AML-193 (cell line): ENCODE measurements at places on chromosomes 6 and 20.

- DNase-seq = peak; percentile 99
Observed at GRCh38 chr6:16681260-16681873, 79.9 kb downstream of the ATXN1 start.

GRCh38 chr6:160188773-160189172 is 67.2 kb downstream of the SLC22A1 start:
- no peak for DNase-seq

DNA sequence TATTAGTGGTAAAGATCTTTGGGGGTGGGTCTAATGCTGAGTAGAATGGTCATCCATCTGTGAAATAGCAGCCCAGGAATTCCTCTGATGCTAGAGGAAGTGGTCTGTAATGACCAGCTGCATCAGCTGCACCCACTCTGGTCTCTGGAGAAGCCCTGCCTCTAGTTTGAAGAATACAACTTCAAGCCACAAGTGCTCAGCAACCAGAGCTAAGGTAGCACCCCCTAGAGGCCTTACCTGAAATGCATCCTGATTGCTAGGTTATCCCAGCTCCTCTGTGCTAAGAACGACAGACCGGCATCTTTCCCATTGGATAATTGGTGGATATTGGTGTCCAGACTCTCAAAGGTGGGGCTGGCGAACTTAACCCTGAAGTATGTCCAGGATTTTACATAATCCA is 58.2 kb downstream of the DNAH8 start:
- peak; percentile 36 for DNase-seq

DNA sequence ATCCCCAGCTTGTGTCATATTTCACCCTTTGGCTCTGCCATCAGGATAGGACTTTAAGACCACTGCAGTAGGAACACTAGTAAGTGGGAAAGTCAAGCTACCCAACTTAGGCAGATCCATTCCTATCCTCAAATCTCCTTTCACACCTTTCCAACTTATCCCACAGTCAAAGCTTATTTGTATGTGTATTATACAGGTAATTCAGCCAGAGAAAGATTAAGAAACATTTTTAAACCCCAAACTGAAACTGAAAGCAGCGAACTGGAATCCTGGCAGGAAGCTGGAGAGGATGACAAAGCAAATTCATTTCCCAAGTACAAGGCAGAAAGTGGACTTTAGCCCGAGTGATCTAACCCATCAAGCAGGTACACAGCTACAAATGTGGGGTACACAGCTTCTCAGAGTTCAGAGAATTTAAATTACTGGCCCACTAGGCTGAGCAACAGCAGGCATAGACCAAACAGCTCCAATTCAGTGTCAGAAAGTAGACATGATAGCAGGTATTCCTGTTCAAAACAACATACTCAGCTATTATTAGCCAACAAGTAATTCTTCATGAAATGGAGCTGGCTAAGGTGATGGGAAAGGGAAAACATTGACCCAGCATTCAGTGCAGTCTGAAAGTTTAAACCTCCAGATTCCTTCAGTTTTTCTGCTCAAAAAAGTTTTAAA is 39.1 kb downstream of the ILRUN start:
- DNase-seq = peak; percentile 38

- DNase-seq = no peak
Observed at GRCh38 chr6:26609463-26609862, 12.7 kb downstream of the ABT1 start.

DNA sequence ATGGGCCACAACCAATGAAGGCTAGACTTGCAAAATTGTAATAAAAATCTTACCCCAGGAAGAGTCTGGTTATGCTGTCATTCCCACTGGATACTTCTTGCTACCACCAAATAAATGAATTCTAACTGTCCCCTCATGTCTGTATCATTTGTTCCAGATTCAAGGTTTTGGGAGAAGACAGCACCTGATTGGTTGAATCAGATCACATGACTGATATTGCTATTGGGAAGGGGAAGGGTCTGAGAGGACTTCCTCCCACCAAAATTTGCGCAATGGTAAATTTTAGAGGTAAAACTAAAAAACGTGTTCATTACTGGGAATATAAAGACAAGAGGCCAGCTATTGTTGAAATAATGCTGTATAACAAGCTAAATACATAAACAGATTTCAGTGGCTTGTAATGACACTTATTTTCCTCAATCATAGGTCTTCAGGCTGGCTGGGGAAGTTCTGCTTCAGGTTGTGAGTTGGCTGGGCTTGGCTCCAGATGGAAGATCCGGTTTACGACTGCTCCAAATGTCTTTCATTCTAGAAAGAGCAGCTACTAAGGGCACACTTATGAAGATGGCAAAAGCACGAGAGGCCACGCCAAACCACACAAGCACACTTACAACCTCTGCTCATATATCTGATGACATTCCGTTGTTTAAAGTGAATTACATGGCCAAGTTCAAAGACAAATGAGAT is 27.1 kb upstream of the TASP1 start:
- DNase-seq = no peak

- peak; percentile 68 for DNase-seq
Observed at GRCh38 chr6:32413427-32414047, 6.6 kb upstream of the BTNL2 start.

DNA sequence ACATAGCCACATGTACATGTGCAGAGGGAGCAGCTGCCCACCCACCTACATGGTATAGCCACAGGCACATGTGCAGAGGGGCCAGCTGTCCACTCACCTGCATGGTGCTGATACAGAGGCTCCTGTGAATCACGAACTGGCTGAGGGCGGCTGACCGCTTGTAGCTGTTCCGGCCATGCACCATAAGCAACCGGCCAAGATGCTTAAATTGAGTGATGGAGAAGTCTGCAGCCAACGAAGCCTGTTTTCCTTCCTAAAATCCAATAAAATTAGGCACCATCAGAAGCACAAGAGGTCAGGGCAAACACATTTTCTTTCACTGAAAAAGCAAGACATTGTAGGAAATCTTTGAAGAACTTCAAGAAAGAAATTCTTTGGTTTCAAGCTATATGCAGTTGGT is 71.1 kb upstream of the NFATC2 start:
- no peak for DNase-seq

DNA sequence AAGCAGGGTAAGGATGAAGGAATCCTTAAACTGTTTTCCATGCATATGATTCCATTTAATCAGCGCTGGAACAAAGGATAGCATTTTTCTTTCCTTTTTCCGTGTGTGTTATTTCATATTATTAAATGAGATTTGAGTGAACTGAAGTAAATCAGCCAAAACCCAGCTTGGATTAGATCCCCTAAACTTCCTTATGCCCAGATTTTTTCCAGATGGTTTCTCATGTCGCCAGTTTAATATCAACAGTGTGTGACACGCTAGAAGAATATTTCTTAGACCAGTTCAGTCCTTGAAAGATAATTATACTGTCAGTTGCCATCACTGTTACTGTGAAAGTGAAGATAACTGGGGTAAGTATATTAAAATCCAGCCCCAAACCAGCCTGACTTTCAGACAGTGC is 1009.4 kb downstream of the KIF16B start:
- no peak for DNase-seq

DNA sequence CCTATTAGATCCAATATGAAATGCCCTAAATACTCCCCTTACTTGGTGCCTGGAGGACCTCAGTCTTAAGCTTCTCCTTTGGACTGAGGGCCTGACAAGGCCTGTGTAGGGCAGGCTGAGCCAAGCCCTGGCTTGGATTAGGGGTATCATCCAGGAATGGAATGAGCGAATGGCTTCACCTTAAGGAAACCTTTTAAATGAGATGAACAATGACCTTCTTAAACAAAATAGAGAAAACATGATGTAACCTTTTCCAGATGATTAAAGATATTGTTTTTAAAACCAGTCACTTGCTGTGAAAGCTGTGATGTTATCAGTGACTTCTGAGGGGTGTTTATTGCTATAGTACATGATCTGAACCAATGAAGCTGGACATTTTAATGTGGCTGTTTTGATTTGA is 55.5 kb downstream of the TRAF3IP2 start:
- DNase-seq = no peak

- DNase-seq = no peak
Observed at GRCh38 chr20:58523072-58523970, 8.1 kb upstream of the APCDD1L start.

DNA sequence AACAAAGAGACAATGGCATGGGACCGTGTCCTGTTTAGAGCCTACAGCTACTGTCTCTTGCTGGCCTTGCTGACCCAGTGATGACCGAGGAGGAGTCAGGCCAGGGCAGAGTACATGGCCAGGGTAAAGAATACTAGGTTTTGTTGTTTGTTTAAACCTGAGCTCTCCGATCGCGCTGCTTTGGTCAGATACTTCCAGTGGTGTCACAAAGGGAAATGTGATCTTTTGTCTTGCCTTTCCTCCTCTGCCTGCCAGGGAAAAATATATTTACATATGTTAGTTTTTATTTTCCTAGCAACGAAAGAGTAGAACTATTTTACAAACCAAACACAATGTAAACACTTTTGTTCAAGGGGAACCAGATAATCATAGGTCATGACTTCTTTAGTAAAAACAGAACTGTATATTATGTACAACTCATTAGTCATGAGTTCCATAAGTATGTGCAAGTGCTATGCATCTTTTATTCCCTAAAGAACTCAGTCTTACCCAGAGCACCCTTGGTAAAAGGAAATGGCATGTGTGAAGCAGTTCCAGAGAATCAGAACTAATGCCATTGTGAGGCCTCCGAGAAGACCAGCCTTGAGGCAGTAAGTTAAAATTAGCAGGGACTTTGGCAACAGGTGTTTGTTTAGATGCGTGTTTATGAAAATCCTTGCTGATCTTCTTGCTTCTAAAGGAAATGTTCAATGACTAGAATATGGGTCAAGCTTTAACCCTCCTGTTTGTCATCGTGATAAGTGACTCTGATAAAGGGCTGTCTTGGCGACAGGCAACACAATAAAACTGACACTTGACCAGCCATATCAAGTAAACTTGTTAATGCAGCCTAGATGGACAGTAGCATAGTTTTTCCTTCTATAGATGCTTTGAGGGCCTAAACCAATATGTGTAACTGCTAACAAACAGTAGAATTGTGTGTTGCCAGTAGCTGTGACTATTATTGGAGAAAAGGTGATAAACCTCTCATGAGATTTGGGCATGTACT is 204.6 kb downstream of the NKAIN2 start:
- no peak for DNase-seq

DNA sequence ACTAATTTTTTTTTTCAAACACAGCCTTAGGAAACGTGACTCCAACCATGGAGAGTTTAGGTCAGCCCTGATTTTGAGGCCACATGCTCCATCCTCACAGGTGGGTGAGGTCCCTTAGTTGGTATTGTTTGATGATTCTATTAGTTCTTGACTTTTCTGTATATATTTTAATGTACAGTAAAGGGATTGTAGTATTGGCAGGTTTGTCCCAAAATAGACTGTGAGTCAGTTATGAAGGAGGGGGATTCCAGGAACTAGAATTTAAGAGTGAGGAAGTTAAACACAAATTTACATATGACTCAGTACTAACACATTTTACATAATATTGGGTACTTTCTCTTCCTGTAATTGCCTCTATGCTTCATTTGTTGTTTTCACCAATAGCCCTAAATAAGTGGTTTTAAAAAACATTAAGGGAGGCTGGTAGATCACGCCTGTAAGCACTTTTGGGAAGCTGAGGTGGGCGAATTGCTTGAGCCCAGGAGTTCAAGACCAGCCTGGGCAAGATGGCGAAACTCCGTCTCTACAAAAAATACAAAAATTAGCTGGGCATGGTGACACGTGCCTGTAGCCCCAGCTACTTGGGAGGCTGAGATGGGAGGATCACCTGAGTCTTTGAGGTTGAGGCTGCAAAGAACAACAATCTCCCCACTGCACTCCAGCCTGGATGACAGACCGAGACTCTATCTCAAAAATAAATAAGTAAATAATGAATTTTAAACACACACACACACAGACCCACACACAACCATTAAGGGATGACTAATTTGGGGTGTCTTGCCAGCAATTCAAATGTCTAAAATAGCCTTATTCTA is 81.8 kb downstream of the SGK1 start:
- DNase-seq = peak; percentile 79

GRCh38 chr6:12348530-12349511 is 58.7 kb downstream of the EDN1 start:
- no peak for DNase-seq

GRCh38 chr20:24993337-24994185 is 1.0 kb upstream of the APMAP start:
- DNase-seq = peak; percentile 22

GRCh38 chr6:13472099-13472498 is 15.3 kb downstream of the GFOD1 start:
- DNase-seq = no peak

GRCh38 chr6:135527116-135527959 is 29.8 kb upstream of the AHI1 start:
- DNase-seq = no peak

DNA sequence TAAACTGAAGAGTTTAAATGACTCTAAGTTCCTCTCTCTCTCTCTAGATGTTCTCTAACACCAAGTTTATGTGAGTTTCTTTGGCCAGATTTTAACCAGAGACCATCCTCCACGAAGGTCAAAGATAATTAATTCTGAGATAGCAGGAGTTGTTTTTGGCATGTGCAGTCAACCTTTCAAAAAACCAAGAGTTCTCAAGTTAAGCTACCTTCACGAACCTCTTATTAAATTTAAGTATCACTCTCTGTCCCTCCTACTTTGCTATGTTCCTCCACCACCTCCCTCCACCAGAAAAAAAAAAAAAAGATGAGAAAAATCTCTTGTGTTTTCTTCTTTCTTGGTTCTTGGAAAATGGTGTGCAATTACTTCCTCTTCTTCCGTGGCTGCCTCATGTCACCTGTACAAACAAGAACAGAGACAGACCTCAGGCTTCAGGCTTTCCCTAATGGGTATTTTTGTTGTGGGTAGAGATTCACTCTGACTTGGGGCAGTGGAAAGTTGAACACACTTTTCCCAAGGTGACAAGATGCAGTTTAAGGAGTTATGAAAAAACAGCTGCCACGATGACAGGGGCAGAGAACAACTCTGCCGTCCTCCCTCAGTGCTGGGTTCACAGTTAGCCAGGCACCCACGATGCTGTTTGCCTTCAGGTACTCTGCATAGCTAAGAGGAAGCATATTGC is 64.3 kb downstream of the ADTRP start:
- DNase-seq = no peak

GRCh38 chr20:50048420-50049166 is 64.4 kb downstream of the UBE2V1 start:
- DNase-seq = no peak

DNA sequence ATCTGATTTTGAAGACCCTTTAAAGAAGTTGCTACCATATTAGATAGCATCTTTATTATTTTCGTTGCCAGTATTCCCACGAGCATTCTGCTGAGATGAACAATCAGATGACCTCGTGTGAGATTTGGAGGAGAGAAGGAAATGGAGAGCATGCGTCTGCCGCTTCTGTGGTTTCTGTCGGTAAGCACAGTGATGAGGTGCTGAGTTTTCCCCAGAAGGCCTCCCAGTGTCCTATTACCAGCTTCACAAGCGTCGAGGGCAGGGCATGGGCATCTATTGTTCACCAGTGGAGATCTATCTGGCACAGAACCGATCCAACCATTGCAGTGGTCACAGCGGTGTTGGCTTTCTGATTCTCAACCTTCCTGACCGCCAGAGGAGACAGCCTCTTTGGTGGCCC is 29.4 kb downstream of the TRAF3IP2 start:
- no peak for DNase-seq
